ENCODE measurements at places on chromosomes 2 and 18. TPM values are rescaled to one million over a fixed set of nuclear protein-coding genes. Genes with fewer than 3 reads are reported as not detected.

NYAP2 gene
- total RNA-seq: not detected

ST8SIA5 gene
- not detected for total RNA-seq

DNA sequence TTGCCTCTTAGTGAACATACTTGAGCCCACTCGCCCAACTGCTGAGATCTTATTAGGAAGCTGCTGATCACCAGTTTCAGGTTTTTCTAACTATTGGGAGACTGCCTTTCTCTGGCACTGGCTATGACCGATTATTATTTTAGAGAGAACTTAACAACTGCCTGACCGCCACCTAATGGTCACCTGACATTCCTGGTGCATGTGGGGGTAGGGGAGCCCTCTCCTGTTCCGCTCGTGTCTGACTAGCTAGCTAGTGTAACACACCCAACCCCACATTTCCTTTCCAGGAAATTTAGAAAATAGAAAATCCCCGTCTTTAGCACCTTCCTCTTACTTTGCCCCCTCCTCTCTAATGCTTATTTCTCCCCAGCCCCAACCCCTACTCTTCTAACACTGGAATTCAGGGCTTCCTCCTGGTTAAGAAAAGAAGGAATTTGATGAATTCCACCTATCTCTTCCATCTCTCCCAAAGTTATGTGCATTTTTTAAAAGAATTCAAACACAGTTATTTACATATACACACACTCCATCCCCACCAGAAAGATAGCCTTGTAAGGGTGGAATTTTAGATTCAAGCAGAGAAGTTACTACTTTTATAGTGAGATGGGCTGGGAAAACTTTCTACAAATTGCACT, 19.4 kb upstream of the DNER start:
- no peak for DNase-seq

DNA sequence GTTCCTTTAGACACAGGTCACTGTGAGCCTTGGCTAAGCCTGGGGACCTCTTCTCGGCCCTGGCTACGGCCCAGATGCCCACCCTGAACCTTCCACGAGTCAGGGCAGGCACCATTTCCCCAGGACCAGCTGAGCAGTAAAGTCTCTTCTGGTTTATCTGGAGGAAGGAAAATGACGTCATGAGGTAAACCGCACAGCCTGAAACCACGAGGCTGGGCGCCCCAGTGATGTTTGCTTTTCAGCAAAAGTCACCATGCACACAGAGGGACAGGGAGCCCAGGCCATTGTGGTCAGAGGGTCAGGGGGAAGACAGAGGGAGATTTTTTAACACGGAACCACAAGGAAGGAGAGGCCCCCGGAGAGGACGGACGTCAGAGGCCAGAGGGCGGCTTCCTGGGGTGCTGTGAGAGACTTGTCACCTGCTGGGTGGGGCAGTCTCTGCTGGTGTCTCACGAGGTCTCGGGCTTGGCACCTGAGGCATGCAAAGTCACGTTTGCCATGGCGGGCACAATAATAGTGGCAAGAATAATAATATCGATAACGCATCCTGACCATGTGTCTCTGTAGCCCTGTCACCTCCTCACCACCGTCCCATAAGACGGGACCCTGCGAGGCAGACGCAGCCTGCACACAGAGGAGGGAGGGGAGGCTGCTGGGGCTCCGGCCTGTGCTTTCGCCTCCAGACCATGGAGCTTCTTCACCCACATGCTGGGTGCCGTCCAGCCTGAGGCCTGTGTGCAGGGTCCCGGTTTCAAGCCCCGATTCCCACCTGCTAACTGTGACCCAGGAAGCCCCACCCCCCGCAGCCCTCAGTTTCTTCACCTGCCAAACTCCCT, 33.2 kb upstream of the FOSL2 start:
- no peak for DNase-seq

STARD6 gene
- total RNA-seq: not detected

- no peak for DNase-seq
Measured at GRCh38 chr18:25678221-25678620, 326.3 kb upstream of the ZNF521 start.

EMX1 gene
- not detected for total RNA-seq

DNA sequence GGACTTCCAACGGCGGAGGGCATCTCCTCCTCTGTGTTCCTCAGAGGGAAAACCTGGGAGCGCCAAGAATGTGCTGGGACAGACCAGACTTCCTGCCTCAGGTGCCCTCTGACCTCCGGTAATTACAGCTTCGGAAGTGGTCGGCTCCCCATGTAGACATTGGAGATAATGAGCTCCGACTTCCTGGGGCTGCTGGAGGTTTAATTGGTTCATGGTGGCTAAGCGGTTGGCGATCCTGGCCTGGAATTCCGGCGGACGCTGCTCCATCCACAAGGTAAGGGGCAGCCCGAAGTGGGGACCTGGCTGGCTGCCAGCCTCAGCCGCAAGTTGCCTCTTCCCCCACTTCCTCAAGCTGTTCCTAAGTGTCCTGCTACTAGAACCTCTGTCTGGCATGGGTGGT, 83.2 kb upstream of the EPC2 start:
- DNase-seq: no peak

DNA sequence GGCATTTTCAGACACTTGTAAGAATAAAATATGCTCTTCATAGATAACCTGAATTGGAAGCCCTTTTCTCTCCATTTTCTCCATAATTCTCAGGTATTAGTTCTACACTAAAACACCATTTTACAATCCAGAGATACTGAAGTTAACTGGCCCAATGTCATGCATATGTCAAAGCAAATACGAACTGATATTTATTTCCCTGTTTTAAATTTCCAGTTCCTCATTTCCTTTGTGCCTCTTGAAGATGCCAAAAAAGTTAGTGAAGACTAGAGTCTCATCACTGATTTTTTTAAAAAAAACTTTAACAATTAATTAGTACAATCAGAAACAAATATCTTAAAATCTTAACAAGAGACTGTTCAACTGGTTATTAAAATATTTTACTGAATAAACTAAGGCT, 52.8 kb upstream of the ITGB6 start:
- DNase-seq: no peak
